ENCODE measurements at places on chromosomes 7 and 10.

DNA sequence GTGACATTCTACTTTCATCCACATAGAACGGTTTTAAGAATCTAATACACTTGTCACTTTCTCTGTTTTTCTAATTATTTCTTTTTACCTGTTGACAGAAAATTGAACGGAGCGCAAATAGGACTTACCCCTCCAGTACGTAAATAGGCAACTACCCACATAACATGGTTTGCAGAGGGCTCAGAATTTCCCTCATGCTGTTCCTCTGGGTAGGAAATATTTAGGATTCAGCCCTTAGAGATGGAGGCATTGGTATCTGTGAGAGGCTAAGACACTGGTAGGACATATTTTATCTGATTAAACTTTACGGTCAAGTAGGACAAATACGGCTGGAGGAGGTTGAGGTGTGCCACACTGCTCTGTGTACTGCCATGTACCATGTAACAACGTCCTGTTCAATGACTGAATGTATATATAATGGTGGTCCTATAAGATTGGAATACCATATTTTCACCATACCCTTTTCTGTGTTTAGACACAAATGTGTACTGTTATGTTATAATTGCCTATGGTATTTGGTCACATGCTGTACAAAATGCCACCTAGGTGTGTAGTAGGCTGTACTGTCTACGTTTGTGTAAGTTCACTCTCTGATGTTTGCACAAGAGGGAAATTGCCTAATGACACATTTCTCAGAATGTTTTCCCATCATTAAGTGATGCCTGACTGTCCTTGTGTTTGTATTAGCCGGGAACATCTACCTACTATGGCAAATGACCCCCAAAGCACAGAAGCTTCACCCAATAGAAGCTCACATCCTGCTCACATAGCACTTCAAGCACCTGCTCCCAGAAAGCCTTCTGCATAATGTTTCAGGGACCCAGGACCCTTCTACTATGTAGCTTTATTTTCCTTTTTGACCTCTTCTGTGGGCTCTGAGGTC lies 429.4 kb upstream of the AKR1E2 start:
- DNase-seq = no peak

GRCh38 chr7:30987936-30988335 lies 24.2 kb downstream of the GHRHR start:
- DNase-seq = no peak

DNA sequence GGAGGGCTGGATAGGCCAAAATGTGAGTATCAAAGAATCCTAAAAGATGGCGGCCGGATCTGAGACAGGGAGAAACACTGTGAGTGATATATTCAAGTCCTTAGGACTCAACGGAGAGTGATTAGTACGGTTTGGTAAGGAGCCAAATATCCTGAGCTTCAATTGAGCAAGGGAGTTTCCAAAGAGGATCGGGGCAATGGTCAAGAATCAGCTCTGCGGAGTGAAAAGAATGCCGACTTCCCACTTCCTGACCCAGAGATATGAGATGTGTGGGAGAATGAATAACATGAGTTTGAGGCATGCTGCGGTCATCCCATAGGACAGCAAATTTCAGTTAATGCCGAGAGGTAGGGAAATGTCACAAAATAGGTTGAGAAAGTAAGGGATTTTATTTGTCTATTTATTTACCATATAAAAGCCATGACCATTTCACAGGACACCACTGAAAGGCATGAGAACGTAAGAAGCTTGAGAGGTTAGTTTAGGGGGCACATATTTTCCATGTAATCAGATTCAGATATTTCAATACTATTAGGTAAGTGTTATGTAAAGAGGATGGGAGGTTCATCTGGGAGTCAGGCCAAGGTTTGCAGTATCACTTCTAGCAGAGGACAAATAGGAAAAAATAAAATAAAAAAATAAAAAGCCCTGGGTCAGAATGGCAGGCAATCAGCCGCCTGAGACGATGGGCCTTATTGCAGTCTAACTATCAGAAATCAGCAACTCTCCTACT lies 165.6 kb downstream of the HGF start:
- DNase-seq = no peak

DNA sequence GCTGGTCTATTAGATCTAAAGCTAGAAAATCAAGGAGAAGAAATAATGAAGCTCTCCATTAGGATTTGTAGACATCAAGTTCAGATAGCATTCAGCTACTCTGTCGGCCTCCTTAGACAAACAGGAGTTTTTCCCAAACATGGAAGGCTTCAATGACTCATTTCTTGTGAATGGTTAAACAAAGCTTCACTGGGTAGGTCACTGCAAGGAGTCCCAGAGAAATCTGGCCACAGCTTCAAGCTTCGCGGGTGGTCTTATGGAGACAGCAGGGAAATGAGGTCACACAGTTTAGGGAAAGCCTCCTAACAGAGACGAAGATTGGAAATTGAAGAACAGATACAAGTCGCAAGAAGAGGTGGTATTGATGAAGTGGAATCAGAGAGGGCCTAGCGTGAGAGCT lies 22.6 kb upstream of the LRRC72 start:
- no peak for DNase-seq

DNA sequence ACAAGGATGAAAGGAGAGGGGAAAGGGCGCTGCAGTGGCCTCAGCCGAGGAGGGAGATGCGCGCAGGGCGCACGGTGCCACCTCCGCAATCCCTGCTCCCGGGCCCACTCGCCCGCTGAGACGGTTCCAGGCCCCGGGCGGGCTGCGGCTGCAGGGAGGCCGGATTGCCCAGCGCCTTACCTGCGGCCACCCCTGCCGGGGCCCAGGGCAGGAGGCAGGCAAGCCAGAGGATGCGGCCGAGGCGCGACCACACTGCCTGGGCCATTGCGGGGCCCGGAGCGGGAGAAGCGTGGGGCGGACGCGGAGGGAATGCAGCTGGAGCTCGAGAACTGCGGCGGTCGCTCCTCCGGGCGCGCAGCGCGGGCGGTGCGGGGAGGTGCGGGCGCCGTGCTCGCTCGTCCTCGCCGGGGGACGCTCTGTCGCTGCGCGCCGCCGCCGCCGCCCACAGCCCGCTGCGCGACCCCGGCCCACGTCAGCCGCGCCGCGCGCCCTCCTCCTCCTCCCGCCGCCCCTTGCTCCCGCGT lies at the start of gene TMEM130:
TSS of gene TMEM130 (minus strand) at position 418 of the 524 bp plus-strand sequence. CDS start at position 265, 153 bp downstream.
- DNase-seq = no peak

DNA sequence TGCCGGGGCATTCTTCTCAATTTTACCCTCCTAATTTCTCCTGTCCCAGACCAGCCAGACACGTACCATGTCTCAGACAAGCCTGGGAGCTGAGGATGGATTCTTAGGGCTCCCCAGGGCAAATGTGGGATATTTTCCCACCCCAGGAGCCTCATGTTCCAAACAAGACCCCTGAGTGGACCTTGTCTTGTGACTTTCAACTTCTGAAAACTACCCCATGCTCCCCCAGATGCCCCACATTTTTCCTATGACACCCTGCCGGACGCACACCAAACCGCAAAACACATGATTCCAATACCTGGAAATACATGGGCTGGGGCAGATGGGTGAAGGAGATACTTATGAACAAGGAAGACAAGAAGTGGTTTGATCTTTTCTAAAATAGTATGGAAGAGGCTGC lies 874 bp downstream of the GIMAP5 start:
- no peak for DNase-seq

GRCh38 chr7:37683246-37684120 lies at the start of gene GPR141:
Gene GPR141, plus strand, starts transcription at chr7:37683766. Its CDS starts 56,628 bp downstream, at chr7:37740394.
- DNase-seq = no peak

DNA sequence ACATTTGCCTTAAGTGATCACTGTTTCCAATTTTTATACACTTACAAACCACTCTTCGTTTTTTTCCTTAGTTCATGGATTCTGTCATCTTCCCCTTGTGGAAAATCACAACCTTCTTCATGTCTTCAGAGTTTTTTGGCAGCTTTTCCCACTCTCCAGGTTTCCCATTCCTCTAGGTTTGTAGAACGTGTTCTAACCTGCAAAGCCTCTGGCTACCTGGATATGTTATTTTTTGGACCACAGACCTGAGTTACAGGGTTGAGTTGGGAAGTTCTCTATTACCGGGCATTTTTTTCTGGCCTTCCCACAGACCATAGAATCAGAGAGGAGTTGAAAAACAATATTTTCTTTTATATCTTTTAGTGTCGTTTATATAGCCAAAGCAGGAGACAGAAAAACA lies 30.2 kb downstream of the NRG3 start:
- DNase-seq = no peak

DNA sequence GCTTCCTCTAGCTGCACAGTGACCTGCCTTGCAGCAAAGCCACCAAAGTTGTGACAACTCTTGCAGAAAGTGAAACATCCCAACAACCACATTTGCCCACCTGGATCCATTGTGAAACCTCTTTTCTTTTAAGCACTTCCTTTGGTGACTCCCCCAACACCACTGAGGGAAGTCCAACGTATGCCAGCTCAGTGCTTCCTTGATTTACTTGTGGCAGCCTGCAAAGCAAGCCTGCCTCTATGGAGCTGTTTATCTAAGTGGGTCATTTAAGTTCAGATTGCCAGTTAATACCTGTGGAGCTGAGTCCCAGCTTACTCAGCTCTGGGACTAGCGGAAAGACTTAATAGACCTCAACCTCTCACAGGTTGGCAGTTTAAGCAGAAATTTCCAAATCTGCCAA lies 230.8 kb upstream of the GHITM start:
- no peak for DNase-seq

DNA sequence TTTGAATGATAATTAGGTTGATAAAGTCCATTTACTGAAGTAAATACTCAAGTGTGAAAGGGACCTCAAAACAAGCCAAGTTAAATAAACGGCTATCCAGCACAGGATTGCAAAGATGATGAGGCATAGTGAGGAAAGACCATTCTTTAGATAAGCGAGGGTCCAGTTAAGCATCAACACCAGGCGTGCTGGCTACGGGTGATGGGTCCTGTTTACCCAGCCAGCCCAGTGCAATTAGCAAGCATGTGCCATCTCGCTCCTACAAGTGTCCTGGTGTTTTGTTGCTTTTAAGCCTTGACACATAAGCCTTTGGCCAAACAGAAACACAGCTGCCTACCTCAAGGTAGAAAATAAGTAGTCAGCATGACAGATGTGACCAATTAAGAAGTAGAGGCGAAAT lies 7.1 kb downstream of the NEBL start:
- no peak for DNase-seq

- DNase-seq = no peak
Measured at GRCh38 chr10:83982812-83983211, 156.5 kb upstream of the GHITM start.

- peak; percentile 95 for DNase-seq
Measured at GRCh38 chr10:69318867-69319727, 40.8 kb downstream of the HK1 start.

- DNase-seq = no peak
Measured at GRCh38 chr10:89369156-89370105, 8.4 kb upstream of the IFIT1B start.

DNA sequence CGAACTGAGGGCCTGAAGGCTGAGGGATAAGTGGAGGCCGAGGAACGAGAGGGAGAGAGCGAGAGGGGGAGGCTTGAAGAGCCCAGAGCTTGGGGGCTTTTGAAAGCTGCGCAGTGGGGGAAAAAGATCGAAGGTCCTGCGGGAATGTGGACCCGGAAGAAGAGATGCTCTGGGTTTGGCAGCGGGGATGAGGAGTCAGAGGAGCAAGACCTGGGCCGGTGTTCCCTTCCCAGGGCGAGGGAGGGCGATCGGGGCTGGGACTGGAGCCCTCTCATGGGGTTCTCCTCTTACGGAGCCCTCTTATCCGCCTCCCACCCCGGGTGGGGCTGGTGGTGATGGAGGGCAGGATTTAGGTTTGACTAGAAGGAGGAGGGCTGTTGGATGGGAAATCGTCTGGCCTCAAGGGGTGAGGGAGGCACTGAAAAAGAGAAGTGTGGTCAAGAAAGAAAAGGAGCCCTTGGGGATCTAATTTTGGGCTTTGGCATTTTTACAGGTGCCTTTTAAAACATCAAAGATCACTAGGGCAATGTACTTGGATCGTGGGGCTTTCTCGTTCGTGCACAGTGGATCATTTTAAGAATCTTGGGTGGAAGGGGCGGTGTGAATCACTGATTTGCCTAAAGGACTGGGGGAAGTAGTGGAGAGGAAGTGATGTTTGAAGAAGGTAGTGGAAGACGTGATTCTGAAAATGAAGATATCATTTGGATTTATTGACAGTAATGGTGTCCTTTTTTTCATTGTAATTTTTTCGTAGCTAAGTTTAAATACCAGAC lies 637 bp downstream of the SAMD8 start:
- DNase-seq = peak; percentile 86

DNA sequence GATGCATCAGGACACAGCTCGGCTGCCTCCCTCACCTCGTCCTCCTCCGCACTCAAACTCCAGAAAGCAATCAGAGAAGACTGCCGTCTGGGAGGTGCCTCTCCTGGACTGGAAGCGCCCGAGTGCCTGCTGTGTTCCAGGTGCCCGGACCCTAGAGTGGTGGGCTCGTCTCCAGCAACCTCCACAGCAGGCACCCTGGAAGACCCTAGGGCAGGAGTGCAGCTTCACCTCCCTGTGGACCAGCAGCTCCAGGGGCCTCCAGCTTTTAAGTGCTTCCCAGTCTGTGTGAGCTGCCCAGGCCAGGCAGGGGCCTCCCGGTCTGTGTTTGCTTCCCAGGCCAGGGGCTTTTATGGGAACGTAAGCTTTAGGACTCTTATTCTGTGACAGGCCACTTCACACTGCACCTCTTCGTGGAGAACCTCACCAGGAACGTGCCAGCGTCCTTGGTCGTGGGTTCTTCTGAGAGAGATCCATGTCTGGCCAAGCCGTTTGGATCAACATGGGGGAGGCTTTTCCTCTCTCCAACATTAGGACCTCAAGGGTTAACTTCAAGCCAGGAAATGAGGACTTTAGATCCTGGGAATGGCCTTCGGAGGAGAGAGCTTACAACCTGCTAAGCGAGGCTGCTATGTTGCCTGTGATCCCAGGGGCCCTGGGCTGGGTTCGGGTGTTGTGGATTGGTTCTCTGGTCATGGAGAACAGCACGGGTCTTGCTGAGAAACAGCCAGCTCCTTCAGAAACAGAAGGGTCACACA lies 5.9 kb upstream of the PWWP2B start:
- DNase-seq = no peak

DNA sequence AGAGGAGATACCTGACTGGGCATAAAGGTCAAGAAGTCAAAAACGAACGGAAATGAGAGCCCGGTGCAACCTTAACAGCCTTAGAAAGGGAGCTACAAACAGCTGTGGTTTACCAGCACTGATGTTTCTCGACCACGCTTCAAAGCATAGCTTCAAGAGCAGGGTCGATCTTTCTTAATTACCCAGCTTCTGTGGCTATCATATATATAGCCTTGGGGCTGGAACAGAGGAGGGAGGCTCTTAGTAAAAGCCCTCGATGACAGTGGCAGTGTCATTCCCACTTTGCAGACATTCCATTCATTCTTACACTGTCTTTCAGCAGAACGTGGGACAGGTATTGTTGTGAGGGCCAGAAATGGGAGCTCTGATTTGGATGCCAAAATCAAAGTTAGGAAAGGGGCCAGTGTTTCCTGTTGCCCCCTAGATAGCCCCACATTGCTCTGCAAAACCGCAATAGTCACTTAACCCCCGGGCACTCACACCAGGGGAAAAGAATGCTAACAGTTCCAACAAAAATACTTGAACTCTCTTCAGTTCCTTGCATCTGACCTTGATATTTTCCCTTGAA lies 141.5 kb downstream of the MTPAP start:
- no peak for DNase-seq

GRCh38 chr10:113549856-113550255 lies 3.0 kb upstream of the HABP2 start:
- no peak for DNase-seq
